ENCODE measurements at places on chromosomes 4 and X.

DNA sequence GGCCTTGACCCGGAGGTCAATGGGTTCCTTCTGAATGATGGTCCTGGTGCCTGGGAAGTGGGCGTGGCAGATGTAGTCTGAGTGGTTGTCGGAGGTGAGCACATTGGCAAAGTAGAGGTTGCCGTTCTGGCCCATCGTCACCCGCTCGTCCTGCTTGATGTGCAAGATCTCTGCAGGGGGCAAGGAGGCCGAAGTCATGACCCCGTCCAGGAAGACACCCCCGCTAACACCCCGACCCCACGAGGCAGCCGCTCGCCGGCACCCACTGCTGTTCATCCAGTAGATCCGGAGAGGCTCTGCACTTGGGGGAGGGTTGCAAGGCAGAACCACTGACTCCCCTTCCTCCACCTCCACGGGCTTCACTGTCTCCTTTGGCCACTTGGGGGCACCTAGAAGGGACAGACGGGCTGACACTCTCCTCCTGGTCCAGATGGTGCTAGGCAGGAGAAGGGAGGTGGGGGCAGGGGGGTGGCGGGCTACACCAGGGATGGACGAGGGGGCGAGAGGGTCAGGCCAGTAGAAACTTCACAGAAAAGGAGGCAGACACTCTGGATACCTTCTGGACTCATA is 15.1 kb downstream of the L1CAM start:
- DNase-seq: no peak

DNA sequence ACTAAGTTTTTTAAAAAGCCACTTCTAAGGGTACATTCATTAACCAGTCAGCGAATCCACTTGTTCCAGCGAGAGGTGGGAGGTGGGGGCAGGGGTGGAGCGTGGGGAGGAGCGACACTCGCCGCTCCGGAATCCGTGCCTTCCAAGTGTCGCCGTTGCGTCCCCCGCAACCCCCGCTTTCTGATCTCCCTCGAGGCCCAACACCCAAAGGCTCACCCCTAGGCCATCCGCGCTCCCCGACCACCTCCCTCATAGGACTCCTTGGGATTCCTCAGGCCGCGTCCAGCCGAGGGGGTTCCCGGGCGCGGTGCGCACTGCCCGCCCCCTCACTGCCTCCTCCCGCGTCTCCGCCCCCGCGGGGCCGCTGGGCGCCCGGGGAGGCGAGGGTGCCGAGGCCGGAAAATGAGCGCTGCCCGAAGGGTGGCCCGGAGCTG is 108.1 kb upstream of the STOX2 start:
- no peak for DNase-seq

GRCh38 chr4:2793586-2794485 is 951 bp downstream of the SH3BP2 start:
- no peak for DNase-seq

GRCh38 chrX:12896935-12897334 is 9.5 kb upstream of the TLR8 start:
- DNase-seq: no peak

DNA sequence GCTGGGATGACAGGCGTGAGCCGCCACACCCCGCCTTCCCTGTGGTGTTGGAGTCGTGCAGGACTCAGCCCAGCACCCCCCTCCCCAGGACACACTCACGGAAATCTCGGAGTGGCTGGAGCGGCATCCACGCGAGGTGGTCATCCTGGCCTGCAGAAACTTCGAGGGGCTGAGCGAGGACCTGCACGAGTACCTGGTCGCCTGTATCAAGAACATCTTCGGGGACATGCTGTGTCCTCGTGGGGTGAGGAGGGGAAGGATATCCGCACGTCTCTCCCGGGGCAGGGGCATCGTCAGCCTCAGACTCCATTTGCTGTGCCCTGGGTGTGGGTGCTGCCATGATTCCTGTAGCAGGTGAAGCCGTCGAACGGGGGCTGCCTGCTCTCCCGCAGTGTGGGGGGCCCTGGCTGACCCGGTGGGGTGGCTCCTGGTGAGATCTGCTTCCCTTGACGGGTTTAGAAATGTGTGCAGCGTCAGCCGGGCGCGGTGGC is 10.3 kb downstream of the PLCXD1 start:
- DNase-seq: no peak

DNA sequence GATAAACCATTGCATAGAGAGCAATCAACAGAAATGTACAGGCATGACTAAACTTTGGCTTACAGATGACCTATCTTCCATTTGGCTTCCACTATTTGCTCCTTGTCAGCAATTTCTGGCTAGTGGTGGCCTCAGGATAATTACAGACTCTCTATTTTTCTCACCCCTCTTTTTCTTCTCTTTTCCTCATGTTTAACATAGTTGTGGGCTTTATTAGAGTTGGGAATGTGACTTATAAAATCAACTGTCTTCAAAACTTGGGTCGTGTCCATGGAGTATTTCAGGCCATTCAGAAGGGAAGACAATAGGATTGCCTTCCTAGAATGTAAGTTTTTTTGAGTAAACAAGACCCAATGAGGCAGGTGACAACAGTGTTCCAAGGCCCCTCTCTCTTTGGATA is 236.2 kb downstream of the FRAS1 start:
- no peak for DNase-seq

- DNase-seq: no peak
These were observed 37.9 kb upstream of the FAT4 start for GRCh38 chr4:125276811-125277210.

DNA sequence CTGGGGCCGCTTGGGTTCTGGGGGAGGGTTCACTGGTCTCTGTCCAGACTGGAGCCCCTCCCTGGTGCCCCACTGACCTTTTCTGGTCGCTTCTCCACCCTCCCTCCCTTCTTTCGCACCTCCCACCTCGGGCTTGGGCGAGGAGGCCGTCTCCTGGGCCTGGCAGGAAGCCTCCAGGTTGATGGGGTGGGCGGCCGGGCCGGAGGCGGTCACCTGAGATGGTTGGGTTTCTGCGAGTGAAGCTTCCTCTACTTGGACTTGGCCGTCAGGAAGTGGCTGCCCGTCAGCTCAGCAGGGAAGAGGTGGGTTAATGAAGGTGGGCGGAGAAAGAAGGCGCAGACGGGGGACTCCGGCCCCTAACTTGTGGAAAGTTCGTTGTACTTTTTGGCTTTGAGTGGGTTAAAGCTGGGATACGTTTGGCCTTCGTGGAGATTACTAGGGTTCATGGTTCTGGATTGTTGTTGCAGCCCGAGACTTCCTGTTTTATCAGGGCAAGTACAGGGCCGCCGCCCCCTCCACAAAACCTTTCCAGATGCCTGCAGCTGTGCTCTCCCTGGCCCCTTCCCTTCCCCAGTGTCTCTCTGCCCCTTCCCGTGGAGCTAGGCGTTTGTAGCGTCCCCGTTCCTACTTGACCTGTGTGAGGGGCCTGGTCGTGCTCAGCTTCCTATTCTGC is 1.2 kb downstream of the AKAP17A start:
- no peak for DNase-seq

DNA sequence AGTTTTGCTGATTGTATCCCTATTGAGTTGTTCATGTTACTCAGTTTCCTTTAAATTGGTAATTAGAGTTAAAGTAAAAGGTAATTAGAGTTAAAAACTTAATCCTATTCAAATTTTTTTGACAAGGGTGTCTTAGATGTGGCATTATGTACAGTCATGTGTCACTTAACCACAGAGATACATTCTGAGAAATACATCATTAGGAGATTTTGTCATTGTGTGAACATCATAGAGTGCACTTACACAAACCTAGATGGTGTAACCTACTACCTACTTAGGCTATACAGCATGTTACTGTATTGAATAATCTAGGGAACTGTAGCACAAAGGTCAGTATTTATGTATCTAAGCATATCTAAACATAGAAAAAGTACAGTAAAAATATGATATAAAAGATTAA is 39.2 kb downstream of the BEX3 start:
- no peak for DNase-seq
